ENCODE measurements at places on chromosomes 12 and 14.

DNA sequence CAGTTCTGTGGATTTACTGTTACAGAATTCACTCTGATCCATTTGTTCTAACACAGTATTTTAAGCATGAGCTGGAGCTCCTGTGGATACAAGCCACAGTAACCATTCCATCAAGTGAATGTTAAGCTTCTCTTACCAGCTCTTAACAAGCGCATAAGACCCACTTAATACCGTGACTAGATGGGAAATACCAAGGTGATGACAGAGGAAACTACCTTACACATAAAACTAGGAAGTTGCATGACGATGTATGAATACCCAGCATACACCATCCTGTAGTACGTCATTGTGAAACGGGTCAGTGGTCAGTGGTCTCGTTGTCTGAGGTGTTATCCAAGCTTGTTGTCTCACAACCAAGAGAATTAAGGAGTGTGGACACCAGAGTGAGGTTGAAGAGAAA is 2.0 kb upstream of the GALC start:
- DNase-seq = no peak

DNA sequence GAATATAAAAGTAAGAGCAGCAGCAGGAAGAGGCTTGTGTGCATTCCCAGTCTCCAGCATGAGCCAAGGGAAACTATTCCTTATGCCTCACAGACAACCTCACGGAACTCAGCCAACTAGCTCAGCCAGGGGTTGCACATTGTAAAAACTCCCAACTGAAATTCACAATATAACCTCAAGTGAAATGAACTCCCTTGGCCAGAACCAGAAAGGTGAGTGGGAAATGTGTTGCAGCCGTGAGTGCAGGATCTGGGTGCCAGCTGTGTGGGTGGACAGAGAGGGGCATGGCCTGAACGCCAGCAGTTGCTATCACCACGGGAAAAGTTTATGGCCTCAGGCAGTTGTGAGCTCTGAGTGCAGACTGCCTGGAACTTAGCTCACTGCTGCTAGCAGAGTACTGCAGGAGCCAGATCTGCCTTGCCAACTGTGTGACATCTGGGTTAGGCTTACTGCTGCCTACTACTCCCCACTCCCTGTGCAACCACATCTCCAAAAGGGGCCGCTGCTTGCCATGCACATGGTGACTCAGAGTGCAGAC is 2.3 kb upstream of the CLEC1A start:
- DNase-seq = no peak

- no peak for DNase-seq
Observed at GRCh38 chr14:76538648-76539008, 162.7 kb downstream of the ESRRB start.

GRCh38 chr12:15546102-15546701 is 223.9 kb downstream of the PTPRO start:
- DNase-seq = no peak

- DNase-seq = no peak
Observed at GRCh38 chr14:40574780-40575179, 1031.9 kb upstream of the LRFN5 start.

- DNase-seq = no peak
Observed at GRCh38 chr12:121246893-121247557, 37.1 kb downstream of the P2RX4 start.

DNA sequence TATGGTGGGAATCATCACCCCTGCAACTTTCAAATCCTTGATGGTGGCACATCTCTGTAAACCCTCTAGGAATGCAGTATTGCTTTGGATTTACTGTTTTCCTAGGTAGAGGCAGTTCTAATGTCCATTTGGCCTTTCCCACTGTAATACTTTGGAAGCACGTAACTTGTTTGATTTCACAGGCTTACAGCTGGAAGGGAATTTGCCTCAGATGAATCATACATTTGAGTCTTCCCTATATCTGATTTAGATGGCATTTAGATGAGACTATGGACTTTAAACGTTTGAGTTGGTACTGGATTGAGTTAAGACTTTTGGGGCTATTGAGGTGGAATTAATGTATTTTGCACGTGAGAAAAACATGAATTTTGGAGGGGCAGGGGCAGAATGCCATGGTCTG is 35.9 kb downstream of the DAAM1 start:
- no peak for DNase-seq

DNA sequence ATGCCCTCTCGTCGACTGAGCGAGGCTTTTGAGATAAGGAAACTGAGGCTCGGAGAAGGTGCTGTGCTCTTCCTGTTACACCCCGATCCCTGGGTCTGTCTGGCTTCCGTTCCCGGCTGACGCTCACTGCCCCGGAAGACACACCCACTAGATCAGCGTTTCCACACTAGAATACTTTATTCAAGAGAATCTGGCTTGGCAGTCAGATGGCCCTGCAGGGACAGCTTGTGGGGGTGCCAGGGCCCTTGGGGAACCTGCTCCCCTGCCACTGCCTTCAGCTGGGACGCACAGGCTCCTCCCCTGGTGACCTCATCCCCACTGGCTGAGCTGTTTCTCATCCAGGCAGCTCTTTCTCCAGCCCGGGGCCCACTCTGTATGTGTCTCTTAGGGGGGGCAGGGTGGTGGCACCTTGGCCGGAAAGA is 13.7 kb downstream of the PGF start:
- no peak for DNase-seq

GRCh38 chr12:1830981-1831963 is 10.9 kb downstream of the LRTM2 start:
- DNase-seq = no peak

- no peak for DNase-seq
Observed at GRCh38 chr12:47038270-47038748, 41.1 kb upstream of the PCED1B start.

DNA sequence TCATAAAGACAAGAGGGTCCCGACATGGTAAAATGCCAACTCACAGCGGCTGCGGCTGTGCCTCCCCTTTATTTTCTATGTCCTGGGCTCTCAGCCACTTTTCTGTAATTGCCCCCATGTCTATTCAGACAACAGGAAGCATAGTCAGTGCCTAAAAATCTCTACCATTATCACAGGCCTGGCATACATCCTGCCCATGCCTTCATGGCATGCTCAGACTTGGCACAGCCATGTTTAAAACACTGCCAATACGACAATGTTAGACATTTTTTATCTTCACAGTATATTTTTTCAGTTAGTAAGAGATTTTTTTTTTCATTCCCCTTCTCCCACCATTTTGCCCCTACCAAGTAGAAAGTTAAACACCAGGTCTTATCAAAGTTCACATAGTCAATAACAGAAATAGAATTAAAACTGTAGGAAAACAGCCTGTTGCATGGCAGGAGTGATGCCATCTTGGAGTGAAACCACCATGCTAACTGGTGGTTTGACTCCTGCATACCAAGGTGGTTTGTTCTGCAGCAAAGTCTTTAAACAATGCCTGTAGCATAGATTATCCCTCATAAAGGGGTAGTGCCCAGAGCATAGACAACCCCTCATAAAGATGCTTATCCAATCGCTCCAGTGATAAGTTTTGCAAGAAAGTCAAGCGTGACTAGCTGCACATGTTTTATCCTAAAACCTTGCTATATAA is 18.9 kb upstream of the CERS5 start:
- DNase-seq = no peak

GRCh38 chr12:46354802-46355199 is 17.8 kb downstream of the SLC38A2 start:
- no peak for DNase-seq

DNA sequence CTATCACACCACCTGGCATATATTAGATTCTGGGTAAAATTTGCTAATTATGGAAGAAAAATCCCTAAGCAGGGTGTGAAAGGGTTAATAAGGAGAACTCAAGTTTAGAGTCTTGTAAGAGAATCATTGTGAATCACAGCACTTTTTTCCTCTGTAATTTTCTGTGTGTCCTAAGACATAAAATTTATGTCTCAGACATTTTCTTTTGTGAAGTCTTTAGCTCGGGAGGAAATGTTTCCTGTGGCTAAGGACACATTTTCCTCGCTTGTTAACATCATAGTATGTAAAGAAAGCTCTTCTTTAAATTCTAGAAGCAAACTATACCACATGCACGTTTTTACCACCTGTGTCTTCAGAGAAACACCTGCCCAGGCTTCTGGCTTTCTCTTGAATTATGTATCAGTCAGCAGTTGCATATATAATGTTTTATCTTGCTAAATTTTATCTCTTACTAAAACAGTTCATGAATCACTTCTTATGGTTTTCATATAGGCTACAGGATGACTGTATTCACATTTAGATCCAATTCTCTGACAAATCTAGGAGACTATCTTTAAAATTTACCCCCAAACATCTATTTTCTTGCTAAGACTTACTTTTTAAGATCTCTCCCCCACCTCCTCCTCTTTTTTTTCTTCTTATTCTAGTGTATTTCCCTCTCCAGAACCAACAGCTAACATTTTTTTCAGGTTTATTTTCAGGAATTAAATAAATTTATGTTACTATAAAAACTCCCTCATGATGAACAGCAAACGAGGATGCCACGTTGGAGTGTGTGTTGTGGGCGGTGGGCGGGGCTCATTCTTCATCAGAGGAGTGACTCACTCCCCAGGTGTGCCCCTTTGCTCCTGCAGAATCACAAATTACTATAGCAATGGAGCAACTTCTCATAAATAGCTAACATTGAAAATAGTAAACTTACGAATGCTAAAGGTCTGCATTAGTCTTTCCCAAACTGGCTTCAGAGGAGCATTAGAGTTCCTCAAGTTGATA is 11.6 kb upstream of the CSRP2 start:
- no peak for DNase-seq
